ENCODE measurements at places on chromosomes 12 and 14. TPM values are rescaled to one million over a fixed set of nuclear protein-coding genes. Genes with fewer than 3 reads are reported as not detected.
A peak's percentile ranks its signal among the peaks of the same experiment; 100 is the strongest.

OR5AU1 gene
- not detected for total RNA-seq

CDKN3 gene
- total RNA-seq: 152 TPM

HRK gene
- total RNA-seq: not detected

SDR9C7 gene
- 0.28 TPM for total RNA-seq

LGR5 gene
- 0.71 TPM for total RNA-seq

MYO1H gene
- not detected for total RNA-seq

PDZRN4 gene
- 0.09 TPM for total RNA-seq

HOXC10 gene
- not detected for total RNA-seq

KLRK1 gene
- not detected for total RNA-seq

SERPINA12 gene
- total RNA-seq: not detected

NPFF gene
- not detected for total RNA-seq

DNA sequence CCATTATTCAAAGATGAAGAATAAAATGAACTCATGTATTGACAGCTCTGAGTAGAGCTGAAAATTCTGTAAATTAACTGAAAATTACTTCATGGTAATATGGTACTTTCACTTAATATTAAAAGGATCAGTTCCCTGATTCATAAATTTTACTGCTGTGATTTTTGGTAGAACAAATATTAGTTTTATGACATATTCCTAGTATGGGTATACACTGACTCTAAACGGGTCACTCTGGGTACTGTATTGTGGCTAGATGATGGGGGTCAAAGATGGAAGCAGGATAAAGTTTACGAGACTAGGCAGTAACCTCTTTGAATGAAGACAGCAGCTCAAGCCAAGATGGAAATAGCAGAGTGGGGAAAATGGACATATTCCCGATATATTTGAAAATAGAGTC, 135.5 kb downstream of the NUAK1 start:
- no peak overlapping the region for H3K4me3 ChIP-seq
- H3K4me1 ChIP-seq: no peaks in the 10 kb centered on the region
- no peak overlapping the region for H3K27ac ChIP-seq
- no peaks in the 10 kb centered on the region for H3K27me3 ChIP-seq

- H3K27me3 ChIP-seq: no peaks in the 10 kb centered on the region
- no peak overlapping the region for H3K4me3 ChIP-seq
- H3K27ac ChIP-seq: no peak overlapping the region
- no peaks in the 10 kb centered on the region for H3K36me3 ChIP-seq
- peaks cover 7% of the 10 kb centered on the region for H3K4me1 ChIP-seq
Observed at GRCh38 chr14:99732436-99733210, 48.5 kb downstream of the CYP46A1 start.

DNA sequence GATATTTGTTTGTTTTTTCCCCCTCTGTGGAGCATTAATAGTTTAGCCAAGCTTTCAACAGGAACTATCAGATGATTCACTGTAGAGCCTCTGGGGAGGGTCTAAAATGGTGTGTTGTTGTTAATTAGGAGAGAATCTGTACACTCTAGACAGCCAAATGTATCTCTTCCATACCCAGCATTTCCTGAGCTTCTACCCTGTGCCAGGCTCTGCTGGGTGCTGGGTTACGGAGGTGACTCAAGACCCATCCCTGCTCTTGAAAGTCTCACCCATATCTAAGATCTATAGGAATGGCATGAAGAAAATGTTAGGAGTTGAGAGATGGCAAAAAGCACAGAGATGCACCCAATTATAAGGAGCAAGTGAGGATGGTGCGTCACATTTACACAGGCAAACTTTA, 245.8 kb downstream of the C12orf75 start:
- no peaks in the 10 kb centered on the region for H3K27me3 ChIP-seq
- no peak overlapping the region for H3K4me3 ChIP-seq
- no peaks in the 10 kb centered on the region for H3K4me1 ChIP-seq
- H3K36me3 ChIP-seq: no peaks in the 10 kb centered on the region

DNA sequence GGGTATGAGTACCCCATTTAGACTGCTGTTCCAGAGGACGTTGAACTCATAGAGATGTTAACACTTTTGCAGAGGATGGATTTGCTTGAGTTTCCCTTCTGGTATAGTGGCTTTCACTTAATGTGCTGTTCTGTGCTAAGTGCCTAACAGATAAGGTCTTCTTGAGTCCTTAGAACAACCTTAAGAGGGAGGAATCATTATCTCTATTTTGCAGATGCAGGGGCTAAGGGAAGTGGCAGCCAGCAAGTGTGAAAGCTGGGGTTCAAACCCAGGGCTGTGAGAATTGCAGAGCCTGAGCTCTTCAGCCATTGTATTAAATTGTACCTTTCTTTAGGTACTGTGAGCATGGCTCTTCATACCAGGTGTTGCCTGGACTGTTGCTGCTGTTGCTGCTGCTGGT, 122.1 kb upstream of the NRXN3 start:
- no peaks in the 10 kb centered on the region for H3K4me1 ChIP-seq
- no peak overlapping the region for H3K4me3 ChIP-seq
- H3K27ac ChIP-seq: no peak overlapping the region
- no peak for DNase-seq
- no peaks in the 10 kb centered on the region for H3K27me3 ChIP-seq
- H3K36me3 ChIP-seq: no peaks in the 10 kb centered on the region

- H3K4me1 ChIP-seq: peaks cover 18% of the 10 kb centered on the region
- no peaks in the 10 kb centered on the region for H3K27me3 ChIP-seq
- peak overlapping the region; percentile 2 for H3K27ac ChIP-seq
- DNase-seq: peak; percentile 44
Observed at GRCh38 chr12:116143909-116144308, 133.6 kb downstream of the MED13L start.

GRCh38 chr12:70876952-70877351, 43.6 kb downstream of the PTPRR start:
- no peak overlapping the region for H3K4me3 ChIP-seq
- DNase-seq: no peak
- H3K4me1 ChIP-seq: no peaks in the 10 kb centered on the region
- no peak overlapping the region for H3K27ac ChIP-seq

GRCh38 chr12:85996280-85996679, 122.2 kb downstream of the NTS start:
- DNase-seq: no peak
- no peak overlapping the region for H3K4me3 ChIP-seq
- no peaks in the 10 kb centered on the region for H3K4me1 ChIP-seq
- no peaks in the 10 kb centered on the region for H3K36me3 ChIP-seq
- no peaks in the 10 kb centered on the region for H3K27me3 ChIP-seq

DNA sequence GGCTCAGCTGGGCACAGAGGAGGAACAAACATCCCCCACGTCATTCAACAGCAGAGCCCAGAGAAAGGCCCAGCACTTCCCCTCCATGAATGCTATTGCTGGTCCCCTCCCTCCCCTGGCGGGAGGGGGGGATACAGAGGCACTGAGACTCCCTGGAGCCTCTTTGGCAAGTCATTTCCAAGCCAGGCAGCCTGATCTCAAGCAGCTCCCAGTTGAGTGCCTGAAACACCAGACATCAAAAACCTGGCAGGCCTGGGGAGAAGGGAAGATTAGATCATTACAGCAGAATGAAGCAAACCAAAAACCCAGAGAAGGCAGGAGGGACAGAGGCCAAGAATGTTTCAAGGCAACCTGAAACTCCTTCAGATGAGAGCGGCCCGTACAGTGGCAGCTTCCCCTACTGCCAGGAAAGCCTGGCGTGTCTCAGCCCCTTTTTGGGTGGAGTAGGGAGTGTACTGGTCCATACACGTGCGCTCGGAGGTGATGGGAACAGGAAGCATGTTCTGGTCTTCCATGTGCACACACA, 92.1 kb downstream of the LRRC74A start:
- no peak overlapping the region for H3K4me3 ChIP-seq
- no peak overlapping the region for H3K27ac ChIP-seq
- H3K27me3 ChIP-seq: no peaks in the 10 kb centered on the region
- peaks cover 45% of the 10 kb centered on the region for H3K4me1 ChIP-seq
- no peaks in the 10 kb centered on the region for H3K36me3 ChIP-seq
- no peak for DNase-seq

DNA sequence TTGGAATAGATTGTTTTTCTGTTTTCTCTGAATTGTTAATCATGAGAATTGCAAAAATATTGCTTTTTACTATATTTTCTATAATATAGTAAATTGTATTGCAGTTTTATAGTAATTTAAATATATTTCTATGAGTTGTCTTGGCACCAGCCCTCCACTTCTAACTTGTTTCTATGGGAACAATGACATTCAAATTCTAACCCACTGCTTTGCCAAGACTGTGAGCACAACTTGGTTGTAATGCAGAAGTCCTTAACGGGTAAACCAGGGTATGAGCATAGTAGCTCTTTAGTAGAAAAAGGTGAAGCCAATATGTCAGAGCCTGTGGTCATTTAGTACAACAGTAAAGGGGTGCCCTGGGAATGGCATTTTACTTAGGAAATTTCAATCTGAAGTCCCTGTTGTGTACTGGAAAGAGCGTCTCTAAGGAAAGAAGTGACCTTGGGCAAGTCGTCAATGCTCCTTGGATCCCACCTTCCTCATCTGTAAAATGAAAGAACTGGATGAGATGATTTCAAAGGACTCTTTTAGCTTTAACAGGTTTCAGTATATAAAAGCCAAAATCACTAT, 283.3 kb downstream of the ATP23 start:
- H3K4me3 ChIP-seq: no peak overlapping the region
- H3K36me3 ChIP-seq: no peaks in the 10 kb centered on the region
- H3K27me3 ChIP-seq: no peaks in the 10 kb centered on the region
- no peak for DNase-seq

GRCh38 chr12:99436584-99436983, 211.0 kb upstream of the GARIN6 start:
- H3K27me3 ChIP-seq: no peaks in the 10 kb centered on the region
- H3K36me3 ChIP-seq: no peaks in the 10 kb centered on the region
- peaks cover 3% of the 10 kb centered on the region for H3K4me1 ChIP-seq
- DNase-seq: no peak
- H3K27ac ChIP-seq: no peak overlapping the region
- no peak overlapping the region for H3K4me3 ChIP-seq

- H3K4me1 ChIP-seq: peaks cover 6% of the 10 kb centered on the region
- H3K36me3 ChIP-seq: no peaks in the 10 kb centered on the region
Observed at GRCh38 chr12:113378291-113378690, 19.9 kb downstream of the PLBD2 start.

DNA sequence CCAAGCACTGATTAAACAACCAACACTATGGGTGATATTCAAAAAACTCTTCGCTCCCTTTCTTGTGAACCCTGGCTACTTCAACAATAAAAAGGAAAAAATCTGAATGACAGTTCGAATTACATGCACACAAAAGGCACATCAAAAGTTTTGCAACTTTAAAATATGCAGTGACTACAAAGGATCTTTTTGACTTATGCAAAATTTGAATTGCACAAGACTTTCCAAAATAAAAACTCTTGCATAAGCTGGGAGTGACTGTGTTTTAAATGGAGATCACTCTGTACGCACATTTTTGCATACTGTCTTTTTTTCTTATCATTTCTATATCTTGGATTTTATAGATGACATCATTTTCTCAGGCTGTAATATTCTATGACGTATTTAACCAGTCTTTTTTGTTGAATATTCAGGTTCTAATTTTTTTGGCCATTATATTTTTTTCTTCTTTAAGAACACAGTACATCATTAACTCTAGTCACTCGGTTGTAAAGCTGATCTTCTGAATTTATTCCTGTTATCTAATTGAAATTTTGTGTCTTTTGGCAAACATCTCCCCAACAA, 667.6 kb upstream of the TBX3 start:
- no peaks in the 10 kb centered on the region for H3K4me1 ChIP-seq
- H3K4me3 ChIP-seq: no peak overlapping the region
- no peak for DNase-seq
- no peaks in the 10 kb centered on the region for H3K27me3 ChIP-seq
- no peak overlapping the region for H3K27ac ChIP-seq
- no peaks in the 10 kb centered on the region for H3K36me3 ChIP-seq

Data from neural progenitor cell (in vitro differentiated cells).